ENCODE measurements at places on chromosomes 2 and 18. TPM values are rescaled to one million over a fixed set of nuclear protein-coding genes. Genes with fewer than 3 reads are reported as not detected.

DNA sequence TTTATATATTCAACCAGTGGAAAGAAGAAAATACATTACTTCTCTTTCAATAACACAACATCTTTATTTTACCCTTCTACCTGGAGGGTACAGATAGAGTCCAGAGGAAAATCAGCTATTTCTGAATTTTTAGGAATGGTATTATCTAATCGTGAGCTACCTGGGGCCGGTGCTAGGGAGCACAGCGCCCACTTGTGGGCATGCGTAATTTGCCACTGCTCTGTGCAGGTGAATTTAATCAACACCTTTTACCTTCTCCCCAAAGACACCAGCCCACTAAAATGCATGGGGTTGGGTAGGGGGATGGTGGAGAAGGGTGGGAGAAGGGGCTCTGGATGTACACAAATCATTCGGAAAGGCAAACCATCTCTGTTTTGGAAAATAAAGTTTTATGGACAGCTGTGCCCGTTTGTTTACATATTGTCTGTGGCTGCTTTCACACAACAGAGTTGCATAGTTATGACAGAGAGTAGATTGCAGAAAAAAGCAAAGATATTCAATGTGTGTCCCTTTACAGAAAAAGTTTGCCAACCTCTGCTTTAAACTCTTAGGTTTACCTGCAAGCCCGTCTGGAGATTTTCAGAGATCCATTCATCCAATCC is 51.5 kb upstream of the DCC start:
- no peak for DNase-seq

DNA sequence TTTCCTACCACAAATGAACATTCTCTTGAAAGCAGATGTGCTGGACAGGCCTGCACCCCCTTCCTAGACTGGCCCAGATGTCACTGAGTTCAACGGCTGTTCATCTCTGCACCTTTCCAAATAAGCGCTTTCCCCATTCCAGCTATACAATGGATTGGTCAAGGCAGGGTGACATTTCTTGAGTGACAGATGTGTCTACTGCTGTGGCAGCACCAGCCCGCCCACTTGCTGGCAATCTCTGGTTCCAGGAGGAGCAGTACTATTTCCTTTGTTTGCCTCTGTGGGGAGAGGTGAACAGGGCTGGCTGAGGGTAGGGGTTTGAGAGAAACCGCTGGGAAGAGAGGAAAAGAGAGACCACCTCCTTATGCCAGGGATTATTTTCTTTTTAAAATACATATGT is 269.5 kb upstream of the POU3F3 start:
- DNase-seq: no peak

GRCh38 chr2:105384216-105384615 is 14.6 kb downstream of the FHL2 start:
- DNase-seq: peak; percentile 8

- no peak for DNase-seq
Measured at GRCh38 chr2:228866781-228867180, 404.3 kb downstream of the PID1 start.

DNA sequence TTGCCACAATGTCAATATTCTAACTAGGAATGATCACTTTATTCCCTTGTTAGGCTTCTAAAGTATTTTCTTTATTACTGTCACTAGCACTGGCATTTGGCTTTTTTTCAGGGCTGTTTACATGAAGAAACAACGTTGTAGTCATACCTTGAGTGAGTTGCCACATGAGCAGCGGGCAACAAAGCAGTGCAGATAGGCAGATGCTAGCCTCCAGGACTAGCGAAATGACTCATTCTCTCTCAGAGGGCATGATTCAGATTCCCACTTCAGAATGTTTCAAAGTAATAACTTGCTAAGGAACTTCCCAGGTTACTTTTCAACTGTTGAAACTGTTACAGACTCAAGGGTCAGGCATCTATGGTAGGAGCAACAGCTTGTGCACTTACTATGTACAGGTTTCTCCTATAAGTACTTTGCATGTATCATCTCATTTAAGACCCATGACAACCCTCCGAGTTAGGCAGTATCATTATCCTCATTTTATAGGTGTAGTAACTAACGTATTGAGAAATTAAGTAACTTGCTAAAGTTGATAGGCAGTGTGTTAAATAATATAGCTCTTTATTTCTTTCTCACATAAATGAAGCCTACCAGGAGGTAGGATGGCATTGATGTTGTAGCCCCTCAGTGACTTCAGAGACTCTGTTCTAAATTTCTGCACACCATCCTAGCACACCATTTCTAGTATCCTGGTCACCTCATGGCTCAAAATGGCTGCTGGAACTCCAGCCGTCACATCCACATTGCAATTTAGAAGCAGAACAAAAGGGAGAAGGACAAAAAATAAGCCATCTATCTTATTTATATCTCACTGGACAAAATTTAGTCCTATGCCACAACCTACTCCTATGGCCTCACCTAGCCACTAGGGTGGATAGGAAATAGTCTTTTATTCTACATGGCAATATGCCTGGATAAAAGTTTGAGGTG is 83.3 kb downstream of the ICOS start:
- DNase-seq: no peak

DNA sequence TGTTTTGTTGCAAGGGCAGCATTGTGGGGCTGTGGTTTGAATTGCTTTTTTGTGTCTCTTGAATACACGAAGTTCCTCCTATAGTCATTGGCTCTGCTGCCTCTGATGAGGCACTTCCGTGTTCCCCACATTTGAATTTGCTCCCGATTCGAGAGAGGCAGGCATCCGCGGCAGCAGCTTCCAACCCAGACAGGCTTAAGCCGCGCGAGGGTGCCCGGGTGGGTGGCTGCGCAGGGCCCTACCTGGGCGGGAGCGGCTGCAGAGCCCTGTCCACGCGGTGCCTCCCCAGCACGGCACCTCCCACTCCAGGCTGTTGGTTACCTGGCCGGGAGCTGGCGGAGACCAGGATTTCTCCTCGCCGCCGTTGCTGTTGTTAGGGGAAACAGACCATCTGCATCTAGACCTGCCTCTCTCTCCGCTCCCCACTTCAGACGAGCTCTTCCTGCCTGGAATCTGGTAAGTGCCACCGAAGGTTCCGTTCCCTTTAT is 151.3 kb downstream of the NEDD4L start:
- DNase-seq: no peak

- DNase-seq: no peak
Measured at GRCh38 chr2:12452185-12452584, 264.6 kb upstream of the TRIB2 start.

DNA sequence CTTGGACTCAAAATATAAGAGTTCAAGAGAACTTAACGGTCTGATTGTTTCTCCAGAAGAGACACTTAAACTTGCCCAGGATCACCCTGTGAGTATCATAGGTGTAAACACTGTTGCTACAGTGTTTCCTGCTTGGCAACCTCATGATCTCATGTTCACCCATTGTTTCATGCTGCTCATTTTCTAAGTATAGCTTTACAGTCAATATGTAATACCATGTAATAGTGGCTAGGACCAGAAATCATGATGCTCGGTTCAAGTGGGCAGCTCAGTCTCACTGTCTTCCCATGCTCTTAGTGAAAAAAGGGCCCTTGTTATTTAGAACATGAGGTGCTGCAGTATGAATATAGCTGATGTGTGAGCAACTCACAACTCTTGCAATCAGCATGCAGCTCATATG is 157.5 kb downstream of the CERS6 start:
- DNase-seq: no peak

GRCh38 chr2:222591661-222592060 is 64.2 kb downstream of the FARSB start:
- no peak for DNase-seq

- DNase-seq: no peak
Measured at GRCh38 chr2:148918554-148918953, 43.5 kb downstream of the KIF5C start.

DNA sequence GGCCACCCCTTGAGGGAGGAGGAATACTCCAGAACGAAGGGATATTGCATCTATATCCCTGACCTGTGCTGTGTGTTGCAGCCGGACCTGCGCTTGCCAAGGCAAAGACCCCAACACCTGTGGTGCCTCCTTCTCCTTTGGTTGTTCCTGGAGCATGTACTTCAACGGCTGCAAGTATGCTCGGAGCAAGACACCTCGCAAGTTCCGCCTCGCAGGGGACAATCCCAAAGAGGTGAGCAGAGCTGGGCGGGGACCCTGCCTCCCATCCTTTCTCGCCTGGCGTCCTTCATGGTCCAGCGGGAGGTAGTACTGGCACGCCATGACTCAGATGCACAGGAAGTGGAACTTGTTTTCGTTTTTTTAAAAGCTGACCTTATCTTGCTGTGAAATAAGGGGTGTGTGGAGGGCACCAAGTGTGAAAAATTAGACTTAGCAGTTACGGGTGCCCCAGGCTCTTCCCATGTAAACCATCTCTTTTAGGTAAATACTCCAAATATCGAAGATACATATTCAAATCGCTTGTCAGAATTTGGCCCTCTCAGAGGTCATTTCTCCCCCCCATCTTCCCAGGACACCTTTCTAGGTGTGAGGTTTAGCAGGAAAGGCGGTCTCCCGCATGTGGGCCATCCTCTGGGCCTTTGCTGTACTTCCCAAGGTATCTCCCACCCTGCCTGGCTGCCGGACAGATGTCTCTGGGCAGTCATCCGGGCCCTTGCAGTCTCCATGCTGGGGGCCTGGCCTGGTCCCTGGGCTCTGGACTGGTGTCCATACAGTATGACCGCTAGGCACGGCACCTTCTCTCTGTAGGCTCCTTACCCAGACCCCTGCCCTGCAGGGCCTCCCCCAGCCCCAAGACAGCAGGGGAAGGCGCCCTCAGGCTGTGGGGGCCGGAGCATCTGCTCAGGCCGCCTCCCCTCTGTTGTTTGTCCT is 57.6 kb downstream of the BOLA3 start:
- no peak for DNase-seq

Gene CROCC2
- not detected for total RNA-seq

Gene AFF3
- total RNA-seq: 113 TPM

Gene CEBPZOS
- total RNA-seq: not detected

Gene INO80D
- 18.5 TPM for total RNA-seq

Gene TWIST2
- total RNA-seq: 2.4 TPM

Gene GPR45
- total RNA-seq: not detected

Gene MC2R
- not detected for total RNA-seq
